ENCODE measurements at places on chromosomes 6 and 20.

GRCh38 chr20:20442466-20442865 lies 74.6 kb downstream of the INSM1 start:
- no peak for DNase-seq

GRCh38 chr20:22382742-22383141 lies 201.6 kb downstream of the FOXA2 start:
- no peak for DNase-seq

DNA sequence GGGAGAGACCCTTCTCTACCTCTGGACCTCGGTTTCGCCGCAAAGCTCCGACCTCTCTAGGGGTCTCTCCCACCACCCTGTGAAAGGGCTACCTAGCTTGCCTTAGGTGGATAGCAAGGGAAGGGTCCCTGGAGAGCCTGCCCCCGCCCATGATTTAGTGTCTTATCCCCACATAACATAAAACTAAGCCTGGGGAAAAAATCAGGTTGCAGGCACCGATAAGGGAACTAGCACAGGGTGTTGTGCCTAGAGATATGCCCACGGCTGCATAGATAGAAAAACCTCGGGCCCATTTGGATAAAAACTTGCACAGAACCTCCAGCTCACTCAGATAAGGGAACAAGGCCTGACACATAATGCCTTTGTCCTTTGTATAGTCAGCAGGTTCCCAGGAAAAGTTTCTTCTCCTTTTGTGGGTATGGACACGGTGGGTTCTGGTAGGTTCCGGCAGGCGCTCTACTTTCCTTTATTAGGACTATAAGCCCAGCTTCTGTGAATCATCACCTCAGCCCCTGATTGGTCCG lies 846 bp downstream of the ZSCAN31 start:
- DNase-seq = no peak

DNA sequence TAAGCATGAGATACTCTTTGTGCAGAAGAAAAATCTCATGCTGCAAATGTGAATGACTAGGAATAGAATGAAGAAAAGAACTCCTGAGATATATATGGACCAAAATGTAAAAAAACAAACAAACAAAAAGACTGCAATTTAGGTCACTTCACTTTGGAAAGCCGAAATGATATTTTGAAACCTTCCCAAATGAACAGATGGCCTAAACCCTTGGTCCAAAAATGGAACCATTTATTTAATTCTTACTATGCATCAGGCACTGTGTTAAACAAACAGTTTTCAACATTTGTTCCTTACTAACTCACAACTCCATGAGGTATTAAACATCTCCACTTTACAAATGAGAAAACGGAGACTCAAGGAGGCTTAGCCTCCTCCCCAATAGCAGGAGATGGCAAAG lies 107.5 kb downstream of the VIP start:
- no peak for DNase-seq

DNA sequence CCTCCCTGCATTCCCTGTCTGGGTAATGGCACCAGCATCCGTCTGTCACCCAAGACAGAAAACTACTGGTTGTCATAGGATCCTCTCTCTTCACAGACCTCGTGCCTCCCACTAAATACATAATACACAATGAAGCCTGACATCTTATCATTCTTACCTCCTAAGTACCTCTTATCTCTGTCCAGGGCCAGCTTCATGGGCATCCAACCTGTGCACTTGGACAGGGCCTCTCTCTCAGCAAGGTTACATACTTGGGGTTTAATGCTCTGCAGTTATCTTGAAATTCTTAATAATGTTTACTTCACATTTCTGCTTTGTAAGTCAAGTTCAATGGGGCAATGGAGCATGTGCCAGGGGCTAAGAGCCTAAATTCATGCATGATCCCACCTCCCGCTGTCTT lies 30.8 kb upstream of the KLHL31 start:
- DNase-seq = no peak

GRCh38 chr6:13273931-13274706 lies 54.2 kb downstream of the TBC1D7 start:
- peak; percentile 64 for DNase-seq

- no peak for DNase-seq
Observed at GRCh38 chr6:77368660-77369313, 94.5 kb downstream of the HTR1B start.

DNA sequence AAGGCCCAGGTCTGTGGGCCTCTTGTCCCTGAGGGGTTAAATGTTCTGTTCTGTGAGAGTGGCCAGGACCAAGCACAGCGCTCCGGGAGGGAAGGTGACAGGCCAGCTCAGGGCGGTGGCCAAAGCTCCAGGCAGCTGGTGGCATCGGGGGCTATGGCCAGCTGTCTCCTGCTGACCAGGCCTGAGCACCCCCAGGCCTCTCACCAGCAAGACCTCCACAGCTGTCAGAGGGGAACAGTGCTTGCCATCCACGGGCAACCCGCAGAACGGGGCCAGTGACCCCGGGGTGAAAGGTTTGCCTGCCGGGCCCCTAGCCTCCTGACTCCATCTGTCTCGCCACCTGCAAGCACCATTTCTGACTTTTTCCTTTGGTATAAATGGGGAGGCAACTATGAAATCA lies 46.0 kb downstream of the EYA2 start:
- no peak for DNase-seq

DNA sequence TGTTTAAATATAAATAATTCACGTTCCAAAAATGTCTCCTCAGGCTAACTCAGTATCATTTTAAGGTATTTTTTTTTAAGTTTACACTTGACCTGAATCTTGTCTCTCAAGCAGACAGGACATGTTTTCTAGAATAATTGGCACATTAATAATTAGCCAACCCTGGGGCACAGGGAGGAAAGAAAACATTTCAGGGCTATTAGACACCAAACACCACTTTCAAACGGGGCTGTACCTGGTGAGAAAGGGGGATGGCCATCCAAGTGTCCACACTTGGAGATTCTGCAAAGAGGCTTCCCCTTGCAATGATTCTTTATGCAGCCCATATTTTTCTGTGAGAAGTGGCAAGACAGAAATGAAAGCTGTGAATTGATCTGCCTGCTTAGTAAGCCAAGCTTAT lies 560.8 kb downstream of the CD109 start:
- DNase-seq = no peak

DNA sequence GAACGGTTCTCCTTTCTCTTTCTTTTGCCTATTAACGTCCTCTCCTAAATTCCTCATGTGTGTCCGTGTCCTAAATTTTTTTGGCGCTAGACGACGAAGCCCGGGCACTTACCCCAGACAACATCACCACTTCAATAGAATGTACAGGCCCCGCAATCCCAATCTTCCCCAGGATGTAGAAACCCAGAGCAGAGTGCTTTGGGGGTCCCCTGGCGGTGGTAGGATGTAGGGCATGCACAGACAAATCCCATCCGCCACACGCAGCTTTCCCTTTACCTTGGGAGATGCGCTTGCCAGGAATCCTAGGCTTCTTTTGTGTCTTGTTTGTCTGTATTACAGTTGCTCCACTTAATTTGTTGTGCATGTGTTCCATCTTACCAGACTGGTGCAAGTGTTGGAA lies 417.3 kb upstream of the ARID1B start:
- no peak for DNase-seq

GRCh38 chr6:166900956-166901607 lies 55.3 kb downstream of the RNASET2 start:
- no peak for DNase-seq

DNA sequence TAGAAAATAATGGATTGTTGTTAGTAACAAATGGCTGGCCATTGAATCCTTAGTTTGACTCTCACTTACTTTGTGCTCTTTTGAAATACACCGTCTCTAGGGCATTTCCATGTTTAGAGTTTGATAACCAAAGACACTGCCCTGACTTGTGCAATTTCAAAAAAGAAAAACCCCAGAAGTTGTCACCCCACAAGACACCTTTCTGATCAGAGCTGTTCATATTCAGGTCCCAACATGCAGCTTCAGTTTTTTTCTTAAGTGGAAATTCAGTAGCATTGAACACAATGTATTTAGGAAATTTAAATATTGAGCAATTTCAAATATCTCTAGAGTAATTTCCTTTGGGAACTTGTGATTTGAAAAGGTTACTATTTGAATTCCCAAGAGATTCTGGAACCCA lies 19.4 kb downstream of the CRYBG1 start:
- DNase-seq = no peak

GRCh38 chr20:59559863-59560262 lies 44.5 kb upstream of the PHACTR3 start:
- DNase-seq = no peak

DNA sequence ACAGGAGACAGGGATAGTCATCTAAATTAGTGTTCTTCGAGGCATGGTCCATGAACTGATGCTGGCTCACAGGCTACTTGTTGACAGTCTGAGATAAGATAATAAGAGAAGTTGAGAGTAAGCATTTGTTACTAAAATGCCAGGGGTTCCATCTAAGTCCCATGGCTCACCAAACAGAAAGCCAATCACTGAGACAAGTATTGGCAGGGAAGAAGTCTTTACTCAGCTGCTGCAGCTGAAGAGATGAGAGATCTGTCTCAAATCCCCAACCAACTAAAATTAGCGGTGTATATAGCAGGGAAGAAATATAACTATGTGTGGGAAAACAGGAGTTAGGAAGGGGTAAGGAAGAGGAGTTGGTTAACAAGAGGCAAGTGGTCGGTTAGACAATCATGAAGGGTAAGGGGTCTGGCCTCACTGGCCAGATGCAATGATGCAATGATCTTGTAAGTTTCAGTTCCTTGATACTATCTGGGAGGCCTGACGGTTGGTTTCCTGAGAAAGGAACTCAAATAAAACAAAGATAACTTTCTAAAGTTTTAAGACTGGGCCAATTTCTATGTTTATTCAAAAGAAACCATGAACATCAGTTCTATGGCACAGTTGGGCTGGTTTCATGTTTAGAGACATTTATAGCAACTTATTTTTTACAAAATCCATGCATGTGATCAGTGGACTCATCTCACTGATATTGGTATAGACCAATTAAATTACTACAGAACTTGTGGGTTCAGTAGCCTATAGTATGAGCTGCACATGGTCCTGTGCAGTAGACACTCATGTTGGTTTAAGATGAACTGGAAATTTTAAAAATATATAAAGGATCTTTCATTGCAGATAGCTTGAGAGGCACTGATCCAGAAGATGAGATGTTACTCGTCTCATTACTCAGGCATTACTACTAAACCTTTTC lies 9.9 kb upstream of the HEBP2 start:
- no peak for DNase-seq

GRCh38 chr6:43935921-43936439 lies 166.0 kb downstream of the VEGFA start:
- DNase-seq = no peak

DNA sequence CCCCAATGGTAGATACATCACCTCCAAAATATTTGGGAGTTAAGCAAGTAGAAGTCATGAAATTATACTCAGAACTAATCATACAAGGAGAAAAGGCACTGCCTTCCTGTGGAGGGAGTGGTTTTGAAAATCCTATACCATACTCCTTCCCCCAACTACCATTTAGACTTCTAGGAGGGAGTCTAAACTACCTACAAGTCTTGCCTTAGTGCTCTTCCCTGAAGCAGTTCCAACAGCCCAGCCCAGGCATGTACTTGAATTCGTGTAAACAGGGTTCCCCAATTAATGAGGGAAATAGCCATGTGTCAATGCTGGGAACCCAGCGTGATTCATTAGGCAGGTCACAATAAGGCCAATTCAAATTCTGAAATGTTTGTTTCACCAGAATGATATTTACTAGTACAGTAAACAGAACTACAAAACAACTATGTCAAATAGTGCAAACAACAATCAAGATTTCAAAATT lies 39.1 kb upstream of the SGK1 start:
- DNase-seq = no peak

DNA sequence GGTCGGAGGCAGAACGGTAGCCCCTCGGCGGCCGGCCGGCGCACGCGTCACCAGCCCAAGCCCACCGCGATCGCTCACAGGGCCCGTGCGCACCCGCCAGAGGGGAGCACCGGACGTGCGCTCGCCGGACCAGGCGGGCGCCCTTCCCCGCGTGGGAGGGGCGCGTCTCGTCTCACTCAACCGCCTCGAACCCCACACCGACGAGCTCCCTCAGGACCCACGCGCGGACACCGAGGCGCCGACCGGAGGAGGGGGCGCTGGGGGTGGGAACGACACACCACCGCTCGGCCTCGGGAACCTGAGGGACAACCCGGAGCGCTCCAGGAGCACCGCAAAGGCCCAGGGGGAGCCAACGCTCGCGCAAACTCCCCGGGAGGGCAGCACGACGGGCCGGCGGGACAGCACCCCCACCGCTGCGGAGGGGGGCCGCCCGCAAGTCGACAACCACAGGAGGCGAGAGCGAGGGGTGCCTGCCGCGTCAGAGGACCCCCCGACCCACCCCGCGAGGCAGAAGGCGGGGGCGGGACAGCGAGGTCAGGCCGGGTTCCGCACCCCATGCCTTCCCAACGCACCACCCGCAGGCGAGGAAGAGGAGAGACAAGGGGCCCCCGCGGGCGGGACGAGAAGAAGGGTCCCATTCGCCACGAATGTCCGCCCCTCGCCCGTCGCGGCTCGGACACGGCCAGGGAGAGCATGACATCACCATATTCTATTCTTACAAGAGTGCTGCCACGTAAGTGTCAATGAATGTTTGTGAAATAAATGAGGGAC lies 512.7 kb upstream of the ZNF337 start:
- DNase-seq = no peak

- DNase-seq = no peak
Observed at GRCh38 chr20:22348010-22348409, 236.4 kb downstream of the FOXA2 start.

GRCh38 chr6:41451039-41451438 lies 95.1 kb upstream of the FOXP4 start:
- DNase-seq = no peak

DNA sequence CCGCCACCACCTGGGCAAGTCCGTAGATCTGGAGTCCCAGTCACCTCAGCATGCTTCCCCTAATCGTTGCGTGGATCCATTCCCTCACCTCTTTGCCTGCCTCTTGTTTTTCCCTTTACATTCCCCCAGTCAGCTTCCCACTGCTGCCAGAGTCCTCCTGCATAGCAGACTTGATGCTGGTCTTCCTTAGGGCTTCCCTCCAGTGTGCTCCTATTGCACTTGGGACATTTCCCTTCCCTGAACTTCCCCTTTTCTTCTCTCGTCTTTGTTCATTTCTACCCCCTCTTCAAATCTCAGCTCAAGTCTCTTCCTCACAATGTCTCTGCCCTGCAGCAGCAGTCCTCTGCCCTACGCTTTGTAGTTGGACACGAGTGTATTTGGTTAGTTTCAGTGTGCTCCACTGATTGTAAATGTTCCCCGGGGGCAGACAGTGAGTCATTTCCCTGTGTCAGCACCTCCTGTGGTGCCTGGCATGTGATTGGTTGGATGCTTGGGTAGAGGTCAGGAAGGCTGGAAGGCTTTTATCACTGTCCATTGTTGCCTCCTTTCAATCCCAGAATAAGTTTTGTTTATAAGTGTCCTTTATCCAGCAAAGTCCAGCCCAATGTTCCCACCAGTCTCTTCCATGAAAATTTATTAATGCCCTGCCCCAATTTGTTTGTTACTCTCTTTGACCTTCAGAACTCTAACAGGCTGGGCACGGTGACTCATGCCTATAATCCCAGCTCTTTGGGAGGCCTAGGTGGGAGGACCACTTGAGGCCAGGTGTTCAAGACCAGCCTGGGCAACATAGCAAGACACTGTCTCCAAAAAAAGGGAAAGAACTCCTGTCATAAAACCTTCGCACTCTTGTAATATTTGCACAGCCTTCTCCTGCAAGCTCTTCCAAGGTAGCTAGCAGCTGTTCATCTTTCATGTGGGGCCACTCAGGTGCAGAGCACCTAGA lies 38.3 kb downstream of the FAM120B start:
- peak; percentile 63 for DNase-seq
